ENCODE measurements at places on chromosomes 5 and 9.

- DNase-seq, result no peak
Observed at GRCh38 chr5:134141331-134142050, 27.0 kb downstream of the TCF7 start.

GRCh38 chr5:136249678-136250266 is 56.8 kb upstream of the SMIM32 start:
- DNase-seq, result no peak

GRCh38 chr5:32254881-32255539 is 57.7 kb downstream of the MTMR12 start:
- no peak for DNase-seq

GRCh38 chr5:83104021-83104420 is 26.7 kb downstream of the XRCC4 start:
- DNase-seq, result no peak

DNA sequence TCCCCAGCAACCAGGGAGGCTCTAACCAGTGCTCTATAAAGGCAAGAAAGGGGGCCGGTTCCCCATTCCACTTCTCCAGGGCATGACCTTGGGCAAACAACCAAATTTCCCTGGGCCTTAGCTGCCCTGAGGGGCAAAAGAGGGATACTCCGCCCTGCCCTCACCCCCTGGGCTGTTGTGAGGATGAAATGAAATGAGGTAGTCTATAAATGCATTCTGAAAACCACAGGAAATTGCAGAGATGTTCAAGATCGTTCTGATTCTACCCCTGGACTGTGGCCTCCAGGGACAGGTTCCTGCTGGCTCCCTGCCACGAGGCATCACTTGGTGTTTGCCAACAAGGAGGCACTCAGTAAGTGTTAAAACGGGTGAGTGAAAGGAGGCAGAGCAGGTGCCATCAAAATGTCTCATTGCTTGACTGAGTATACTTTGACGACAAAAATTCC is 5.7 kb downstream of the RAPGEF1 start:
- no peak for DNase-seq

DNA sequence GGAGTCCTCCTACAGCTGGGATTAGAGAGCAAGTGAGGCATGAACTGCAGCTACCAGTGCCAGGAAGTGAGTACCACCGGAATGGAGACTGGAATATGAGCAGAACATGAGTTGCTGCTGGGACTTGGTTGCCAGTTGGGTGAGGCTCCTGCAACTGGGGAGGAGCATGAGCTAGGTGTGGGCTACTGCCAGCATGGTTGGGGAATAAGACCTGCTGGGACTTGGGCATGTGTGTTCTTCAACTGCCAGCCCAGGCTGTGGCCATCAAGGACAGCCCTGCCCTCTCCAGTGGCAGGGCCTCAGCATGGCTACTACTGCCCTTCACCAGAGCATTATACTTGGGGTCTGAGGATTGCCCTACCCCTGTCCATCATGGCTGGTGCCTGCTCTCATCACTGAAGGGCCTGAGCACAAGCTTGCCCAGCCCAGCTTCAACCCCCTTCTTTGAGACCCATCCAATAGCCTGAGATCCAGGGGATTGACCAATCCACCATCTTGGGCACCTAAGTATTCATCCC is 665.0 kb downstream of the ELAVL2 start:
- no peak for DNase-seq

DNA sequence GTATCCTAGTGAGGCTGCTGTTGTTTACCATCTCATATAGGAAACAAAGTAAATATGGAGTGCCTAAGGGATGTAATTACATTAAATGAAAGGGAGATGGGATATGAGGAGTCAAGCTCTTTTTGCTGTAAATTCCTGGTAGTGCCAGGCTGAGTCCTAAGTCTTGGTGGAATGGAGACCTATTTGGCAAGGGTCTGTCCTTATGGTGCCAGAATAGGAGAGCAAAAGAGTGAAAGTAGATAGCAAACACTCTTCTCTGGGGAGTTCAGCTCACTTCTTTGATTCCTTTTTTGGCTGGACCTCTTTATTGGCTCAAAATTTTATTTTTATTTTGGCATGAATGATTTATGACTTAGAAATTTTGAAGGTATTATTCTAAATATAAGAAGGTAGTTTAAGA is 380.8 kb downstream of the TMEM232 start:
- DNase-seq, result no peak

- DNase-seq, result no peak
Observed at GRCh38 chr5:123150089-123150488, 61.0 kb downstream of the PRDM6 start.

- DNase-seq, result no peak
Observed at GRCh38 chr5:170254056-170254455, 21.3 kb downstream of the C5orf58 start.

GRCh38 chr5:37251665-37252064 is 2.5 kb upstream of the CPLANE1 start:
- no peak for DNase-seq

GRCh38 chr5:74044936-74045335 is 418.9 kb downstream of the ARHGEF28 start:
- DNase-seq, result no peak

- no peak for DNase-seq
Observed at GRCh38 chr5:159725475-159725874, 190.8 kb upstream of the ADRA1B start.

DNA sequence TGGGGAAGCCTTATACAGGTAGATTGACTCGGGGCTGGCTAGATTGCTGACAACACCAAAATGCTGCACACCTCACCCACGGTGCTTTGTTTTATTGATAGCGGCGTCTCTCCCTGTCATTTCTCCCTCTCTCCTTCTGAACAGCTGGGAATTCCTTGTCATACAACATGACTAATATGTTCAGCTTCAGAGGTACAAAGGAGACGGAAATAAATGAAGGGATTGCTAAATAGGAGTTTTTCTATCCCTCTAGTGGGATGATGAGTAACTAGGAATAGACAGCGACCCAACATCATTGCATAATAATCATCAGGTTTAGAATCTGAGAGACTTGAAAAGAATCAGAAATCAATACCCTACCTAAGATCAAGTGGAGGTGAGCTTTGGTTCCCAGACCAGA is 337.7 kb upstream of the PANK3 start:
- no peak for DNase-seq

Measured in esophagus squamous epithelium (tissue), 5 donors.